ENCODE measurements at places on chromosomes 5 and 9.

DNA sequence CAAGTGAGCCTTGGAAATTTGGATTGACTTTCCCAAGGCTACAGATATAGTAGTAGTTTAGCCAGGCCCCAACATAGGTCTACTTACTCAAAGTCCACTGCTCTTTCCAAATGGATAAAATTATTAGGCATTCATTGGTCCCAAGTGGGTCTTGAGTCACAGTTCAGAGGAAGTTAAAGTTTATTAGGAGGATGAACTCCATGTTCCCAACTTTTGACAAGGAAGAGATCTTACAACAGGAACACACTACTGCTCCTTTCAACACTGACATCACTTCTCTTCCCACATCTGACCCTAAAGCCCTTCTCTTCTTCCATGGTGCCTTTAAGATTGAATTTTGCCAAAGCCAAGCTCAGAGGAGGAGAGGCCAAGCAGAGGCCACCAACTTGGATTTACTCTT, 234.5 kb upstream of the TRIM32 start:
- no peak for DNase-seq

- DNase-seq = no peak
Measured at GRCh38 chr5:132981288-132981687, 17.9 kb upstream of the AFF4 start.

DNA sequence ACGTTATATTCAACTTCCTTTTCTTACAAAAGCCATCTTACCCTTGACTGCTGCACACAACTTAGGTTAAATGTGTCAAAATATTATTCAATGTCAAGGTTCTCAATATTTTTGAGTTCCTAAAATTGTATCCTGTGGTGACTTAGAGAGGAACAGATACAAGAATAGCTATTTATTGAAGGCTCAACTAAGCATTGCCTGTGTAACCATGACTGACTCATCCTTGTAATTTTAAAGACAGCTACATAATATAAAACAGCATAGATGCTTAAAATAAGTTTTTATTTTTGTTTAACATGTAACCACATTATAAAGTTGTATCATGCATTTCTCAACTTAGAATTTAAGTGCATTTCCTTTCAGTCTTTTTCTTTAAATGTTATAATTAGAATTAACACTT, 312.9 kb upstream of the RGMB start:
- no peak for DNase-seq

GRCh38 chr9:93200989-93201334, 17.0 kb downstream of the WNK2 start:
- no peak for DNase-seq

DNA sequence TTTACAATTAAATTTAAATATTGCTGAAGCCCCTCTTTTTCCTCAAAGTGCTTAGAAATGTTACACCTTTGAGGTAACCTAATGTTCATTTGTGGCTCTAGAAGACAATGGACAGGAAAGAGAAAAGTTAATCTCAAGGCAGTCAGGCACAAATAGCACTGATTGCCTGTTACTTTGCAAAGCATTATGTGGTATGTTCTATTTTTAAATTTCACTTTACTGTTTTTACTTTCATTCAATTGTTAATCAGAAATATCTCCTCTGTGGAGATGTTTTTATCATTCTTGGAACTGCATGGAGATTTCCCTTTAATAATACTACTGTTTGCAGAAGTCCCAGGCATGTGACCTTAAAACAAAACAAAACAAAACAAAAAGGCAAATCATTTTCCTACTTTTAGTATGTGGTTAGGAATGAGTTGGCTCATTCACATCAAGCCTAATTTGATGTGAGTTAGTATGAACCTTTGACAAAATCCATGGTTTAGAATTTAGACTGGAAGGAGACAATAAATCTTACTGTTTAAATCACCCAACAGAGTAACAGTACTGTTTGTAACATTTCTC, 67.5 kb downstream of the CWC27 start:
- no peak for DNase-seq

DNA sequence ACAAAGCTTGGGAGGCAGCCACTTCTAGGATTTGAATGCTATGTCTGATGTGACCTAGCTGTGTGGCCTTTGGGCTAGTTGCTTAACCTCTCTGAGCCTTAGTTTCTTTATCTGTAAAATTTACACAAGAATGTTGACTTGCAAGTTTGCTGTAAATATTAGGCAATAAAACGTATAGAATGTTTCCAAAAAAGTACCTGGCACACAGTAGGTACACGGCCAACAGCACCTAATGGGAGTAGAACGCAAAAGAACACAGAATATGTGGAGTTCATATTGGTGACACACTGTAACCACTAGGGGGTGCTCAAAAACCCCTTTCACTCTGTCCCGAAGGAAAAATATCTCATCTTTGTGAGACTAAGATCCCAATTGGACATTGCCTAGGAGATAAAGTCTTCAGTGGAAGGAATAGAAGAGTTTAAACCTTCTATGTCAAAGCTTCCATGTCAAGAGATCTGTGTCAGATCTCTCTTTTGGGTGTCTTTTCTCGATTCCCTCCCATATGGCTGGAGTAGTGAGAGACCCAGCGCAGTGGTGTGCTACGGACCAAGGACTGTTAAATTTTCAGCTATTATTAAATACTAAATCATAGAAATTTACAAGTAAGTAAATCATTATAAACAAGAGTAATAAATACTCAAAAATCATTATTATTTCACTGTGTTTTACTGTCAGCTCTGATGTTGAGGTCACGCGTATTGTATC, 145.4 kb upstream of the RAD23B start:
- DNase-seq = no peak

GRCh38 chr9:137175345-137175961, 3.6 kb upstream of the TMEM210 start:
- no peak for DNase-seq

DNA sequence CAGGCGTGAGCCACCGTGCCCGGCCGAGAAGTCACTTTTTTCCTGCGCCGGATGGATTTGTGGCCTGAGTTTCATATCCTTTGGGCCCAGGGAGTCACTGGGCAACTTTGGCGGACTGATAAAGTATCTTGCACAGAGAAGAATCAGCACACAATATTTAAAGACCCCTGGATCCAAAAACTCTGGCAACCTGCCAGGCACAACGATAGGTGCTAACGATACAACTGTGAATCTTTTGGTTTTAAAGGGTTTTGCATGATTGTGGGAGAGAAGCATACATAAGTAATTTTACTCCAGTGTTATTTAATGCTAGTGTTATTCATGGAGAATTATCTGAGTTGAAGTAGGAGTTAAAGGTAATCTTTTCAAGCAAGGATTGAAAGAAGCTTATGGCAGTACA, 85.3 kb downstream of the TAF11L14 start:
- DNase-seq = no peak

DNA sequence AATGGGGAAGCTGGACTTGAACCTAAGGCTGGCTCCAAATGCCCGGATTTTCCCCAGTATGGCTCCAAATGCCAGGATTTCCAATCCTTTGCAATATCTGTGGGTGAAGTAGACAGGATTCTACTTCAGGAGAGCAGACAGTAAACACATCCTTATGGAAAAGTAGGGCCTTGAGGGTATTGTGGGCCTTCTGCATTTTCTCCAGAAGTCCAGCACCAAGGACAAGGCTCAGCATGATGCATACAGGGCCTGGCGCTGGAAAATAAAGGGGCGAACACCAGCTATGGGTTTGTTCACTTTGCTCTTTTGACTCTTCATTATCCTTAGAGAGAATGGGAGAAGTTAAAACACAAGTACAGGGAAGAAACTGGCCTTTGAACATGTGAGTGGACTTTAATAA, 347.5 kb downstream of the SEMA5A start:
- DNase-seq = no peak

DNA sequence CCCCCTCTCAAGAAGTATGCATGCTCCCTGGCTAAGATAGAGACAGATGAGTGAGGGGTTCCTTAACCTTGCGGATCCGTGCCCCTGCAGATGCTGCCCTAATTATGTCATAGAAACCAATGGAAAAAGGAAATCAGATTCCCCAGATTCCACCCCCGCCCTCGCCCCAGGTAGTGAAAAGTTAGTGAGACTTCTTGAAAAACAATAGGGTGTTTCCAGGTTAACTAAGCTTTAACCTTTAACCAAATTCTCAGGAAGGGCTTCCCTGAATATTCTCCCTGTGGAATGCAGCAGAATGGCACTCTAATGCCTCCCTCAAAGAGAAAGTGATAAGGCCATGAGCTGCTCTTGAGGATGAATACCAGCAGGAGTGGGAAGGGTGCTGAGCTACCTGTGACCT, 116.0 kb upstream of the RANBP3L start:
- DNase-seq = no peak

DNA sequence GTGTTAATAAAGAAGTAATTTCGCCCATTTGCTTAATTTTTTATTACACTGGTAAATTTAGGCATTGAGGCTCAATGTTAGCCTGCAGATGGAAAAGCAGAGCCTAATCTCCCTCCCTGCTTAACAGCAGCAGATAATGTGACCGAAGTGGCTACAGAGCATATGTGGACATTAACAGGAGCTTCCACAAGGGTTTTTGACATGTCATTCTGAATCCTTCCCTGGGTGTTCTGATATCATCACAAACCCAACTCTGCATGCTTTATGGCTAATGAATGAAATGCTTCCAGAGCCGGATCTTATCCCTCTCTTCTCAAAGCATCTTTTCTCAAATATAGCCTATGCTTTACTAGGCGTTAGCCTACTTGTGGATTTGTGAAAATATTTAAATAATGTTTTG, 208.6 kb downstream of the CAAP1 start:
- DNase-seq = no peak

- no peak for DNase-seq
Measured at GRCh38 chr5:109643791-109644350, 45.9 kb upstream of the MAN2A1 start.

GRCh38 chr5:172178991-172179989, 8.7 kb downstream of the STK10 start:
- DNase-seq = no peak

- no peak for DNase-seq
Measured at GRCh38 chr5:16074358-16074757, 105.2 kb downstream of the MARCHF11 start.

DNA sequence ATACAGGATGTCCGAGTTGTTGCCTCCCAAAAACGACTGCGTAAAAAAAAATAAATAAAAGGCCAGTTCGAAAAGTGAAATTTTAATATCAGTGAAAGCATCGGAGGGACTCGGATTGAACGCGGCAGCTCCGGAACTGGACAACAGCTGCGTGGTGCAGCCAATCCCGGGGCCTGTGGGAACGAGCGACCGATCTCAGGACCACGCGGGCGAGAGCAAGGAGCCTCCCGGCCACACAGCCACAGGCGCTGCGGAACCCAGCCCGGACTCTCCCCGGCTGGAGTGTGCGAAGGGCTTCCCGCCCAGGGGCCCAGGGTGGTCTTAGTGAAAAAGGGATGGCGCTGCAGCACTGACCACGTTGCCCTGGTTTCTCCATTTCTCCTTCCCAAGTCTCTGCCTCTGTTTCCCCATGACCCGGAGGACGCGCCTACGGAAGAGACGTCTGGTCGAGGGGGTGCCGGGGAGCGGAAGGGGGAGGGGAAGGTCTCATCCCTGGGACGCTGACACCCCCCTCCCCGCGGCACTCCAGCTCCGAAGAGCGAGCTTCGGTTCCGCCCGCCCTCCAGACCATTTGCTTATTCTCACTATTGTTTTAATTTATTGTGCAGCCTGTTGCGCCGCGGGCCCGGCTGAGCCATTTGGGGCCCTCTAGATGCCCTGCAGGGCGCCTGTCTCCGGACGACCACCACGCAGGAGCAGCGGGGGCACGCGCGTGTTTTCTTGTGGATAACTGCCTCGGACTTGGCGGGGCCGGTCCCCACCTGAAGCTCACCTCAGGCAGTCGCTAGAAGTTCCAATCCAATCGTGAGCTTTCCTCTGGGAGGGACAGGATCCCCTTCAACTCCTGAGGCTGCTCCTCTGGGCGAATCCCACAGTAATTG, 303.0 kb downstream of the PARP8 start:
- DNase-seq = no peak

- no peak for DNase-seq
Measured at GRCh38 chr9:89879701-89880100, 274.9 kb downstream of the GADD45G start.

DNA sequence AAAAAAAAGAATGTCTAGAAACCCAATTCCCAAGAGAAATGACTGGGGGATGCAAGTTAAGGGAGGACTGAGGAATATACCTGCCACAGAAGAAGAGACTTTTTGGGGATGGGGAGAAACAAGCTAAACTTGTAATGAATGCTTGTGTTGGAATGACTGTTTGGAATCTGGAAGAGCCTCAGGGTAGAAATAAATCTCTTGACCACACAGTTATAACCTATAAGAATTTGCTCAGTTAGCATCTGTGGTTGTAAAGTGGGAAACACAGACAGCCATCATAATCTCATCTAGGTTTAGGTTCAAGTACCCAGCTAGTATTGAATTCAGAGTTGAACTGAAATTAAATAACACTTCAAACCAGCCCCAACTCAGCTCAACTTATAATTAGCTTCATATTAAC, 678.3 kb upstream of the CHD1 start:
- DNase-seq = no peak

- DNase-seq = no peak
Measured at GRCh38 chr5:114362977-114363761, 1.3 kb downstream of the KCNN2 start.

DNA sequence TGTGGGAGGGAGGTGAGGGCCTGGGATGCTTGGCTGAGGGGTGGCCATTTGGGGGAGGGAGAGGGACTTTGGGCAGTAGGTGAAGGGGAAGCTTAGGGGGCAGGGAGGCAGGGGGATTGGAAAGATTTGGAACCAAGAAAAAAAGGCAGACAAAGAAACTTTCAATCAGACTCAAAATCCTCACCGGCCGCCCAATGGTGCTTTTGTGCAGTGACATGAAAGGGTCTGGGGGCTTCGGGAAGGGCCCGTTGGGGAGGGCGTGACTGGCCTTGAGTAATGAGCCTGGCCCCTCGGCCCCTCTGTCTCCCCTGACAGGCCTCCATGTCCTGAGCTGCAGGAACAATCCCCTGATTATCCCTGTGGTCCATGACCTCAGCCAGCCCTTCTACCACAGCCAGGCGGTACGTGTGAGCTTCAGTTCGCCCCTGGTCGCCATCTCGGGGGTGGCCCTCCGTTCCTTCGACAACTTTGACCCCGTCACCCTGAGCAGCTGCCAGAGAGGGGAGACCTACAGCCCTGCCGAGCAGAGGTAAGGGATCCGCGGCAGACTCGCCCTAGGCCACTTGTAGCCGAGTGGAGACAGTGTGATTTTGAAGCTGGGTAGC, 181.1 kb downstream of the PAPPA start:
- DNase-seq = no peak

GRCh38 chr5:57085306-57086081, 88.4 kb upstream of the GPBP1 start:
- DNase-seq = no peak

DNA sequence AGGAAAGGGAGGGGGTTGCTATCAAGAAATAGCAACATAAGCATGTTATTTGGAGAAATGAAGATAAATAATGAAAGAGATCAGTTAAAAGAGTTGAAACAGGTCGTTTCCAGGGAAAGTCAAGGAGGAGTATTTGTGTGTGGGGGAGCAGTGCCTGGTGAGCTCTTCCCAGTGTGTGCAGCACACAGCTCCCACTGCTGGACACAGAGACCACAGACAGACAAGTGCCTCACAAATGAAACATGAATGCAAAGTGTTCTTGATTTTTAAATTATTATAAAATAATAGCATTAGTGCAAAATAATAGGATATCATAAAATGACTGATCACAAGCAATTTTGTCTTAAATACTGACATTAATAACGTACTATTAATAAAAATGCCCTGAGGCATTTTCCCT, 40.8 kb downstream of the LIFR start:
- no peak for DNase-seq

- DNase-seq = peak; percentile 36
Measured at GRCh38 chr9:95507464-95508241, 9.1 kb downstream of the PTCH1 start.

GRCh38 chr9:37650299-37650872, 368 bp upstream of the FRMPD1 start:
- no peak for DNase-seq

GRCh38 chr5:175123542-175123941, 320.4 kb downstream of the DRD1 start:
- DNase-seq = no peak
